ENCODE measurements at places on chromosomes 6 and 20. TPM values are rescaled to one million over a fixed set of nuclear protein-coding genes. Genes with fewer than 3 reads are reported as not detected.
A peak's percentile ranks its signal among the peaks of the same experiment; 100 is the strongest.

GRCh38 chr6:111472933-111473435, 10.0 kb downstream of the REV3L start:
- ATAC-seq: no peak

GRCh38 chr6:45722876-45723275, 292.8 kb downstream of the CLIC5 start:
- ATAC-seq: no peak

- ATAC-seq: no peak
Measured at GRCh38 chr6:70254784-70255183, 48.1 kb downstream of the COL9A1 start.

GRCh38 chr6:56406276-56407269, 159.2 kb upstream of the COL21A1 start:
- ATAC-seq: no peak

DNA sequence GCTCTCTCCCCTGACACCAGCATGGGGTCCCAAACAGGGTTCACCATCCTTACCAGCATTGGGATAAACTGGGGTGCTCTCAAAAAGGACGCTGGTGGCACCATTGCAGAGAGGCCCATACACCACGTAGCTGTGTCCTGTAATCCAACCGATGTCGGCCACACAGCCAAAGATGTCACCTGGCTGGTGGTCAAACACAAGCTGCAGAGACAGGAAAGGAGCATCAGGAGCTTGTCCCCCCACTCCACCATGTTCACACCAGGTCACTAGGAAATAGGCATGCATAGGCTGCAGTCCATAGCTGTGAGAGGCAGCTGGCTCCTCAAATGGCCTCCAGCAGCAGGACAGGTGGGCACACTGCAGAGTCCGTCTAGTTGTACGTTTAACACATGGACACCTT, 28.8 kb upstream of the APMAP start:
- no peak for ATAC-seq

DNA sequence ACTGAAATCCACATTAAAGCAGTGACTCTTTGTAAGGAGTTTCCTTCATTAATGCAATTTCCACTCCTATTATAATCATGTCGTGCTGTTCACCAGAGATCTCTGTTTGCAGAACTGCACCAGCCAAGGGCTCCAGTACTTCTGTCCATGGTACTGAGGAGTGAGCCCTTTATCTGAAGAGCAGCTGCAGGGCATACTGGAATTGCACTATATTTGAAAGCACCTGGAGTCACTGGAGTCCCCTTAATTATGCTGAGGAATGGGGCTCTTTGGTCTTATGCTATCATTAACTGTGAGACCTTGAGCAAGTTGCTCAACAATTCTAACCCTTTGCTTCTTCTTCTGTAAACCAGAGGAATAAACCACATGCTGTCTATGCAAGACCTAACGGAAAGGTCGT, 61.7 kb upstream of the NUP153 start:
- ATAC-seq: no peak

- ATAC-seq: peak; percentile 49
Measured at GRCh38 chr6:85464260-85464644, 14.4 kb downstream of the NT5E start.

GRCh38 chr6:169428532-169428931, 174.9 kb upstream of the THBS2 start:
- ATAC-seq: no peak

DNA sequence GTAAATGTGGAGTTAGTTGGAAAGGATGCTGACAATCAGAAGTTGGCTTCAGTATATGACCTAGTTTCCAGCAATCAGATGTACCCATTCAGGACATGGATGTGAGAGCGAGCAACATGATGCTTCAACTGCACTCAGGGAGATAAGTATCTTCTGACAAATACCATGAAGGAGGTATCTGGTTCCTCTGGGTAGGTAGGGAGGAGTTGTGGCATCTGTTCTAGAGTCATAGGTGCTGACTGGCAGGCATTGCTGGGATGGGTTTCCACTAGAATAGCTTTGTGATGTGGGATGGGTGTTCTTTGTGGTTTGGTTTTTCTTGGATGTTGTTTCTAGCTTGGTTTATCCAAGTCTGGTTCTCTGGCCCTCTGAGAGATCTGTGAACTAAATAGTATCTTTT, 3.9 kb upstream of the REV3L start:
- peak; percentile 43 for ATAC-seq

DNA sequence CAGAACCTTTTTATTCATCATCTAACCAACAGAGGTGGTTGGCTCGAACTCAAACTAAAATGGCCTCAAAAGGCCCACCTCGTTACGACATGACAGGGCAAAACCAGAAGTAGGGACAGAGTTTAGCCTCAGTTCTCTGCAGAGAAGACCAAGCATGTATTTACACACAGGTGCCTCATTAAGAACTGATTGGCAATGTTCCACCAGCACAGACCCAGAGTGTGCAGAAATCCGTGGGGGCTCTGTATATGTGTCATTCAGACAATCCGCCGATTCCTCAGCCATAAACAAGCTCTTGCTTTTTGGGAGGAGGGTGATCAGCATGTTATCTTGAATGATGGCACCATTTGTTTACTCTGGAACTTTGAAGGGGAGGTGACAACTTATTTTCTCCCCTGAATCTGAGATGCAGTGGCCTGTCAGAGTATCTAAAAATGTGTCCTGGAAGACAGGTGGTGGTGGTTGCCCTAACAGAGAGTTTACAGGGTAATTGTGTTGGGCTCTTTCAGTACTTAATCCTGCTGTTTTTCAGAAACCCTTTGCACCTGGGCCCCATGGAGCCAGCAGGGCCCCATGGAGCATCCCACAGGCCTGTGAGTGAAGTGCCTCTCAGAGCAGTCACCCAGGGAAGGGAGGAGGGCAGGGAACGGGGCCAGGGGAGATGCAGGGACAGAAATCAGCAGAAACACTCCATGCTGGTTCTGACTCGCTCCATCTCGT, 29.1 kb upstream of the C20orf203 start:
- ATAC-seq: no peak

DNA sequence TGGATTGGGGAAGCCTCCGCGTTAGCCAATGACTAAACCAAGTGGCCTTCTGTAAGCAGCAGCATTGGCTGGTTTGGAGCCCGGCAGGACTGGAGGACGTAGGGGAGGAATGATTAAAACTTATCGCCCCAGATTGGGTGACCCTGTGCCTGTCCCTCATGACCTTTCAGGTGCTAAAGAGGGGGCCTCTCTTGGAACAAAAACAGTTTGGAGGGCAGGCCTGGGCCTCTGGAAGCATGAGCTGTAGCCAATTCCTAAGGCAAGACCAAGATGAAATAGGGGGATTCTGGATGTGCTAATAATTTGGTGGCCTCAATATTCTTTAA, 1.4 kb downstream of the GMPR start:
- no peak for ATAC-seq

GRCh38 chr6:119584088-119584487, 234.5 kb upstream of the MAN1A1 start:
- no peak for ATAC-seq

GRCh38 chr20:63961664-63962425, 5.6 kb upstream of the UCKL1 start:
- no peak for ATAC-seq

DNA sequence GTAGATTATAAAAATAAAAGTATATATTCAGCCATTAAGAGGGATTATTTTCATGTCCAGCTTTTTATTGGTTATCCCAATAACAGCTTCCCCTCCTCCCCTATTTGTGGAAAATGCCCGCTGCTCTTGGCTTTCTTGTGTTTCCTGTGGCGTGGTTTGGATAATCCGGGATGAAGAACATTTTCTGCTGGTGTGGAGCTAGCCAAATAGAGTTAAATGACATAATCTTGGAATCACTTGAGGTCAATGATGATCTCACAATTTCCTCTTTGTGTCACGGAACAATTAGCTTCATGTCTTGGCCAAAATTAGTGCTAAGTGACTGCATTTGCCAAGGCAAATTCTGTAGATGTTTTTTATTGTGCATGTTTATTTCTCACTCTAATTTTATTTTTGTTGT, 394.0 kb downstream of the LAMA2 start:
- no peak for ATAC-seq

GRCh38 chr6:42304053-42304712, 86.5 kb upstream of the MRPS10 start:
- no peak for ATAC-seq

DNA sequence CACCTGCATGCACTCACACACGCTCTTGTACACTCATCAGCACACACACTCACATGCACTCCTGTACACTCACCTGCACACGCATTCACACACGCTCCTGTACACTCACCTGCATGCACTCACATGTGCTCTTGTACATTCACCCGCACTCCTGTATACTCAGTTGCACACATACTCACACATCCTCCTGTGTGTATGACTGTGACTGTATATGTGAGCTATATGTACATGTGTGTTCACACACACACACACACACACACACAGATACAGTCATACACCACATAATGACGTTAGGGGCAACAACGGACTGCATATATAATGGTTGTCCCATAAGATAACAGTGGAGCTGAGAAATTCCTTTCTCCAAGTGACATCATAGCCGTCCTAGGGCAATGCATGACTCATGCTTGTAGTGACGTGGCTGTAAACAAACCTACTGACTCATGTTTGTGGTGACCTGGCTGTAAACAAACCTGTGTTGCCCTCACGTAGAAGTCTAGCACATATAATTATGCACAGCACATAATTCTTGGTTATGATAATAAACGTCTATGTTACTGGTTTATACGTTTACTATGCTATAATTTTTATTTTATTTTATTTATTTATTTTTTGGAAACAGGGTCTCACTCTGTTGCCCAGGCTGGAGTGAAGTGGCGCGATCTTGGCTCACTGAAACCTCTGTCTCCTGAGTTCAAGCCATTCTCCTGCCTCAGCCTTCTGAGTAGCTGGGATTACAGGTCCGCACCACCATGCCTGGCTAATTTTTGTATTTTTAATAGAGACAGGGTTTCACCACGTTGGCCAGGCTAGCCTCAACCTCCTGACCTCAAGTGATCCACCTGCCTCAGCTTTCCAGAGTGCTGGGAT, 22.8 kb upstream of the TAF4 start:
- peak; percentile 74 for ATAC-seq

- ATAC-seq: peak; percentile 62
Measured at GRCh38 chr20:13312300-13312699, 91.2 kb downstream of the ISM1 start.

The KIZ gene
- 10.5 TPM for total RNA-seq

The CD24 gene
- total RNA-seq: not detected

The VPS52 gene
- 43.2 TPM for total RNA-seq

The BCAS1 gene
- total RNA-seq: not detected

The BTN1A1 gene
- not detected for total RNA-seq

The ECT2L gene
- total RNA-seq: not detected
